NCI-H1436 treated with DMSO at 0.1 percent for 48 hours (cell line): ENCODE measurements at places on chromosomes 12 and 14.
A peak's percentile ranks its signal among the peaks of the same experiment; 100 is the strongest.

- no peak for DNase-seq
Measured at GRCh38 chr12:89789862-89790261, 81.2 kb upstream of the ATP2B1 start.

- no peak for DNase-seq
Measured at GRCh38 chr12:20006871-20007730, 361.2 kb upstream of the PDE3A start.

DNA sequence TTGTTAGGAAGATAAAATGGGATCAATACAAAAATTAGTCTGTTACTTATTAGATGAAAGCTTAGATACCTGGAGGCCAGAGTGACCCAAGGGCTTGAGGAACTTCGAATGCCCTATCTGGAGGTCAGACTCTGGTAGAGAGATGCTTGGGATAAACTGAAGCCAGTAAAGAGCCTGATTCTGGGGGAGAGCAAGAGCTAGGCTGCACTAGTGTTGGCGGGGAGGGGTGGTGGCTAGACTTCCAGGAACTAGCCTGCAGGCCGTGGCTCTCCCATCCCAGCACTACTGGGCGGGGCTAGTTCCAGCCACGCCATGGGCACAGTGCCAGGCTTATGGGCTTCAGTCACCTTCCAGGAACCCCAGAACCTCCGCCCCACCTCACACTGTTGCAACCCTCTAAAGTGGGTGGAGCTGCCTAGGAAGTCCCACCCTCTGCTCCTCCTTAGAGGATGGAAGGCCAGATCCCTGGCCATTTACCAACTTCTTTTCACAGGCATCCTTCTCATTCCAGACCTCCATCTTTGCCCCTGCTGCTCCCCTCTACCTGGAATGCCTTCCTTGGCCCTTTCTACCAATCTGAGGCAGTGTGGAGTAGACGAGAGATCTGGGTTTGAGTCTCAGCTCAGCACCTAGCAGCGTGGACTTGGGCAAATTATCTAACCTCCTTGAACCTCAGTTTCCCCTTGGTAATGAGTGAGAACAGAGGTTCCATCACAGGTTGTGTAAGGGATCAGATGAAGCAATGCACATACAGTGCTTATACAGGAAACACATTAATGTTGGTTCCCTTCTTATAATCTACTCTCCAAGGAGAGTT is 6.3 kb upstream of the NFE2 start:
- DNase-seq = no peak

- no peak for DNase-seq
Measured at GRCh38 chr12:68170726-68171125, 11.2 kb upstream of the IFNG start.

DNA sequence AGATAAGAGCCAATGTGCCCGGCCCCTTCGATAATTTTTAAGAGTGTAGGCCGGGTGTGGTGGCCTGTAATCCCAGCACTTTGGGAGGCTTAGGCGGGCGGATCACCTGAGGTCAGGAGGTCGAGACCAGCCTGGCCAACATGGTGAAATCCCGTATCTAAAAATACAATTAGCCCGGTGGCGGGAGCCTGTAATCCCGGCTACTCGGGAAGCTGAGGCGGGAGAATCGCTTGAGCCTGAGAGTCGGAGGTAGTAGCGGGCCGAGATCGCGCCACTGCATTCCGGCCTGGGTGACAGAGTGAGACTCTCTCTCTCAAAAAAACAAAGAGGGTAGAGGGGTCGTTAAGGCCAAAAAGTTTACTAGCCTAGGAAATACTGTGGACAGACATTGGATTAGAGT is 2.6 kb downstream of the KRAS start:
- no peak for DNase-seq

GRCh38 chr14:36271939-36272907 is 48.2 kb downstream of the MBIP start:
- no peak for DNase-seq

DNA sequence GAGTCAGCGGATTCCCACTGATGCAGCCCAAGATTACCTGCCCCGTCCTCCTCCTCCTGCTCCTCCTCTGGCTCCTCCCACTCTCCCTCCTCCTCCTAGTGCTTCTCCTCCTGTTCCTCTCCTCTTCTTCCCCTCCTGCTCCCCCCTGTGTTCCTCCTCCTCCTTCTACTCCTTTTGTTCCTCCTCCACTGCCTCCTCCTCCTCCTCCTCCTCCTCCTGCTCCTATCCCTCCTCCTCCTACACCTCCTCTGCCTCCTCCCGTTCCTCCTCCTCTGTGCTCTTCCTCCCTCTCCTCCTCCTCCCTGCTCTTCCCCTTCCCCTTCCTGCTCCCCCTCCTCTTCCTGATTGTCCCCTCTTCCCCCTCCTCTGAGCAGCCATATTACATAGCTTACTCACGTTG is 141.3 kb downstream of the CACNA1C start:
- DNase-seq = no peak

DNA sequence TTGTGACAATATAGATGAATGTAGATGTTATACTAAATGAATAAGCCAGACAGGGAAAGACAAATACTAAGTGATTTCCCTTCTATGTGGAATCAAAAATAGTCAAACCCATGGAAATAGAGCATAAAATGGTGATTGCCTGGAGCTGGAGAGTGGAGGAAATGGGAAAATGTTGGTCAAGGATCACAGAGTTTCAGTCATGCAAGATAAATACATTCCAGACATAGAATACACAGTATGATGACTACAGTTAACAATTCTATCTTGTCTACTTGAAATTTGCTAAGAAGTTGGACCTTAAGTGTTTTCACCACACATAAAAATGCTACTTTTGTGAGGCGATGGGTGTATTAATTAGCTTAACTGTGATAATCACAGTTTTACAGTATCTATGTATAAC is 1182.7 kb downstream of the AACS start:
- DNase-seq = no peak

GRCh38 chr12:91952916-91953315 is 192.7 kb downstream of the BTG1 start:
- no peak for DNase-seq

GRCh38 chr12:26748741-26749431 is 84.1 kb downstream of the ITPR2 start:
- no peak for DNase-seq

GRCh38 chr12:57941165-57941894 is at the start of gene ATP23:
ATP23 (plus strand) TSS chr12:57941567; CDS start chr12:57941702, 135 bp downstream.
- DNase-seq = peak; percentile 77

DNA sequence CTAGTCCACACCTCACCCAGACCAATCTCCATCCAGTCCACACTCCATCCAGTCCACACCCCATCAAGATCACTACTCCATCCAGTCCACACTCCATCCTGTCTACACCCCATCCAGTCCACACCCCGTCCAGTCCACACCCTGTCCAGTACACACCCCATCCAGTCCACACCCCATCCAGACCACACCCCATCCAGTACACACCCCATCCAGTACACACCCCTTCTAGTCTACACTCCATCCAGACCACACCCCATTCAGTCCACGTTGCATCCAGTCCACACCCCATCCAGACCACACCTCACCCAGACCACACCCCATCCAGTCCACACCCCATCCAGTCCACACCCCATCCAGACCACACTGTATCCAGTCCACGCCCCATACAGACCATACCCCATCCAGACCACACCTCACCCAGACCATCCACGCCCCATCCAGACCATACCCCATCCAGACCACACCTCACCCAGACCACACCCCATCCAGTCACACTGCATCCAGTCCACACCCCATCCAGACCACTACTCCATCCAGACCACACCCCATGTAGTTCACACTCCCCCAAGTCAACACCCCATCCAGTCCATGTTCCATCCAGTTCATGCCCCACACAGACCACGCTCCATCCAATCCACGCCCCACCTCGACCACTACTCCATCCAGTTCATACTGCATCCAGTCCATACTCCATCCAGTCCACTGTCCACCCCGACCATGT is 116.6 kb upstream of the RTL1 start:
- no peak for DNase-seq

- no peak for DNase-seq
Measured at GRCh38 chr14:68451696-68452373, 341.0 kb downstream of the ZFP36L1 start.

- no peak for DNase-seq
Measured at GRCh38 chr14:31947076-31947475, 130.0 kb upstream of the ARHGAP5 start.

DNA sequence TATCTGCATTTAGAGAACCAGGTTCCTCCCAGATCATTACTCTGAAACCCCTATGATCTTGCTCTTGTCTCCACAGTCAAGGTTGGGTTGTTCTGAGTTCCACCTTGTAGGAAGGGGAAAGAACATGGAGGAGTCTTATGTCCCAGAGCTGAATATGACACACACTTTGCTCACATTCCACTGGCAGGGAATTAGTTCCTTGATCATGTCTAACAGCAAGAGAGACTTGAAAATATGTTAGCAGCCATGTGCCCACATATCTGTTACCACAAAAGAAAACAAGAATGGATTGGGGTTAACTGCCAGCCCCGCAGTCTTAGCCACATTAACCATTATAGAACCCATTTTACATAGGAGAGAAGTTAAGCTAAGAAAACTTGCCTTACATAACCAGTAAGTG is 71.1 kb upstream of the MDM1 start:
- no peak for DNase-seq
